Thyroid gland (tissue), 4 donors: ENCODE measurements at places on chromosomes 3 and 15. TPM values are rescaled to one million over a fixed set of nuclear protein-coding genes. Genes with fewer than 3 reads are reported as not detected.
A peak's percentile ranks its signal among the peaks of the same experiment; 100 is the strongest.

The ZBBX gene
- not detected for total RNA-seq

The SATB1 gene
- 69.0 TPM for total RNA-seq

The ITIH1 gene
- not detected for total RNA-seq

The LSMEM2 gene
- total RNA-seq: not detected

The TFG gene
- 139 TPM for total RNA-seq

DNA sequence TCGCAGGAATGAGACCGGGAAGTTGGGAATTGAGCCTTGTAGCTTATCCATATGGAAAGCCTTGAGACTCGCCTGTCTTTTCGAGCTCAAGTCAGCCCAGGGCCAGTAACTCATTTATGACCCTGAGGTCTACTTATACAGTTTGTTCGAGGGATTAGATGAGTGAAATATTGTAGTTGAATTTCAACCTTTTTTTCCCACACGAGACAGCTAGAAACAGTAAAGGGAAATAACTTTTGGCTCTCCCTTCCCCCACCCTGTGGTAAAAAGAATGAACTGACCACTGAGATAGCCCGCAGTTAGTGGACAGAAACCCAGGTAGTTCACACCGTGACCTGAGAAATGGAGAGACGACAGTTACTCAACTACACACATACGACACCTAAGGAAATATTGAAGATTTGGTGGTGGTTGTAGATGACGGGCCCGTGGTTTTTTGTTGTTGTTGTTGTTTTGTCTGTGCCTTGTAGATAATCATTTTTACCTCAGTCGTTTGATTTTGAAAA, 841 bp downstream of the EIF3J start:
- H3K27ac ChIP-seq: peak overlapping the region; percentile 89
- DNase-seq: no peak
- peaks cover 24% of the 10 kb centered on the region for H3K4me1 ChIP-seq

GRCh38 chr3:100852840-100853239, 140.4 kb downstream of the ABI3BP start:
- H3K4me1 ChIP-seq: no peaks in the 10 kb centered on the region
- DNase-seq: no peak
- H3K27me3 ChIP-seq: no peaks in the 10 kb centered on the region
- H3K27ac ChIP-seq: no peak overlapping the region
- H3K4me3 ChIP-seq: no peak overlapping the region

DNA sequence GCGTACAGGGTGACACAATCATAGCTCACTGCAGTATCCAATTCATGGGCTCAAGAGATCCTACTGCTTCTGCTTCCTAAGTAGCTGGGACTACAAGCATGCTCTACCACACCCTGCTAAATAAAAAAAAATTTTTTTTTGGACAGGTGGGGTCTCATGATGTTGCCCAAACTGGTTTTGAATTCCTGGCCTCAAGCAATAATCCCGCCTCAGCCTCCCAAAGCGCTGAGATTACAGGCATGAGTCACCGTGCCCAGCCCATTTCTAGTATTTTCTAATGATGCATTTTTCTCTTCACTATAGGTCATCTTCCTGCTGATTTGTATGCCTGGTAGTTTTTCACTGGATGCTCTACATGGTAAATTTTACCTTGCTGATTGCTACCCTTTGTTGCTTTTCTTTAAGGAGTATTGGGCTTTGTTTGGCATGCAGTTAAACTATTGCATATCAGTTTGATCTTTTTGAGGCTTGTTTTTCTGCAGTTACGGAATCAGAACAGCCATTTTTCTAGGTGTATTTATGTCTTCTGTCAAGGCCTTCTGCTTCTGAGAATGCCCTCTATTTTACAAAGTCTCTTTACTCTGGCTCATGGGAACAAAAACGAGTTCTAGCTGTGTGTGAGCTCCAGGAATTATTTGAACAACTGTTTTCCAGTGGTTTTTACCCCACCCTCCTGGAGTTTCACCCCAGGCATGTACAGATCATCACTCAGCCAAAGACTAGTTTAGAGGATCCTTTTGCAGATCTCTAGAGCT, 14.2 kb upstream of the NPTN start:
- H3K4me3 ChIP-seq: no peak overlapping the region
- no peak for DNase-seq
- no peaks in the 10 kb centered on the region for H3K36me3 ChIP-seq

GRCh38 chr3:143084856-143085731, 34.5 kb upstream of the CHST2 start:
- H3K27me3 ChIP-seq: no peaks in the 10 kb centered on the region
- peaks cover 5% of the 10 kb centered on the region for H3K4me1 ChIP-seq
- no peak overlapping the region for H3K4me3 ChIP-seq

DNA sequence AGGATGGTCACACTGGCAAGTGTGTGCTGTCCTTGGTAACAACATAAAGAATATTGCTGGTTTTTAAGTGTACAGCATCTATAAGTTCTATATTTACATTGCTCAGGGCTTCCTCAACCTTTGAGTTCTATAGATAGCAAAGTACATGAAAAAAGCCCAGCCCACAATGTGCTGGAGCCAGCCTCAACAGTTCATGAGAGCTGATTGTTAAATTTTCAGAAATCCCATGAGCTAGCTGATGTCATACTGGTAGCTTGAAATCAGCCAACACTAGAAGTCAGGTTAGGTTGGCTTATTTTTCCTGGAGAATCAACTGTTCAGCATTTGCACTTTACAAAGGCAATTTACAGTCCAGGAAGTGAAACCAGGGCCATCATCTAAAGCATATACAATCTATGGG, 102.8 kb downstream of the STRIT1 start:
- H3K4me3 ChIP-seq: no peak overlapping the region
- H3K36me3 ChIP-seq: no peaks in the 10 kb centered on the region

- DNase-seq: no peak
- no peak overlapping the region for H3K27ac ChIP-seq
- no peak overlapping the region for H3K4me3 ChIP-seq
- no peaks in the 10 kb centered on the region for H3K4me1 ChIP-seq
Measured at GRCh38 chr3:44359146-44359751, 20.7 kb downstream of the TCAIM start.
